Tibial nerve (tissue), 4 donors: ENCODE measurements at places on chromosomes 2 and 18.

- DNase-seq: no peak
These were observed 15.7 kb upstream of the SULT1C3 start for GRCh38 chr2:108224022-108224421.

GRCh38 chr18:58512648-58513588 is 116.0 kb downstream of the ALPK2 start:
- DNase-seq: no peak

GRCh38 chr2:75260946-75261345 is 61.6 kb upstream of the TACR1 start:
- no peak for DNase-seq

- DNase-seq: no peak
These were observed 192.6 kb downstream of the CD226 start for GRCh38 chr18:69755041-69755440.

DNA sequence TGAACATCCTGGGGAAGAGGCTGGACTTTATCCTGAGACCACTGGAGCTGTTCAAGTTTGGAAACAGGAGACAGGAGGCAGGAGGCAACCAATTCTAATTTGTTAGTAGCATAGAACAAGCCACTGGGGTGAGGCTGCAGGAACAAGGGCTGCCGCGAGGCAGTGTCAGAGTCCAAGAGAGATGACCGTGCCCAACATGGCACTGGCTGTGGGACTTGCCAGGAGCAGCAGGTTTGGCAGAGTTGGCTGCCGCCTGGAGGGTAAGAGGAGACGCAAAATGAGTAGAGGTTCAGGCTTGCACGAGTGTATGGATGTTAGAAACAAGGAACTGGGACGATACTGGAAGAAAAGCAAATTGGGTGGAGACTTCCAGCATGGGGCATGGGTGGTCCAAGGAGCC is 168.5 kb downstream of the TPGS2 start:
- DNase-seq: no peak

- DNase-seq: no peak
These were observed 5.6 kb upstream of the EML4 start for GRCh38 chr2:42163444-42164045.

GRCh38 chr2:224498991-224499390 is 86.2 kb downstream of the CUL3 start:
- DNase-seq: no peak

- no peak for DNase-seq
These were observed 69.3 kb downstream of the TIMM21 start for GRCh38 chr18:74217476-74218143.

DNA sequence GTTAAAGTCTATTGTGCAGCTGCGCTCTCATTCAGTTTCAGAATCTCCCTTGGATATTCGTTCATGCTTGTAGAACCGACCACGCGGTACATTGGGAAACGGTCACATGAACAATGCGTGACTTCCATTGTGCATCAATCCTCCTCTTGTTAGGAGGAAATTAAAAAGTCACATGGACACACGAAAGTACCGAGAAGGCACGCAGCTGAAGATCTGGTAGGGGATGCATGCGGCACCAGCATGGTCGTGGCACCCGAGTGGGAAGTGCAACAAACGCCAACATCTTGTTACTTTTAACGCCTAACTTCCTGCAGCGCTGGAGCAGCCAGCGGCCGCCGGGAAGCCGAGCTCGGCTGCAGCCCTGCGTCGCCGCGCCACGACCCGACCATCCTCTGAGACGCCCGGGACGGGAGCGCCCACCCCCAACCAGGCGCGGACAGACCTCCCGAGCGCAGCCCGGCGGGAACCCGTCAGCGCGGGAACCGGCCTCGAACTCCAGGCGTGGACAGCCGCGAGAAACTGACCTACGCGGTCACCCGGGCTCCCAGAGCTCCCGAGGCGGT is 412 bp downstream of the OSBPL1A start:
- DNase-seq: peak; percentile 91

GRCh38 chr2:112201696-112202430 is 53.0 kb downstream of the ZC3H8 start:
- no peak for DNase-seq

DNA sequence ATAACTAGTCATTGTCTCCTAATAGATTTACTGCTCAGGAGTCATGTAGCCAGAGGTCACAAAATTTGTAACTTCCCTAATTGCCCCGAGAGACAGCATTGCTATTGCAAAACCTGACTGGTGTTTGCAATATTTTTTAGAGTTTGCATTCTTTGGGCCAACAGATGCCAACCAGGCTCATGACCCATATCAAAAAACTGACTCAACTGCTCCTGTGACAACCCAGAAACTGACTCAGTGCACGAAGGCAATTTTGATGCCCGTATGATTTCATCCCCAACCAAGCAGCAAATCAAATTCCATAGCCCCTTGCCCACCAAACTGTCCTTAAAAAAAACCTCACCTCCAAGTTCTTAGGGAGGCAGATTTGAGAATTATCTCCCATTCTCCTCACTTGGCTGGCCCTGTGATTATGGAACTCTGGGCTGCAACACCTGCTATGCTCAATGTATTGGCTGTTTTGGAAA is 951.3 kb downstream of the TSN start:
- no peak for DNase-seq

- no peak for DNase-seq
These were observed 6.5 kb upstream of the NDUFV2 start for GRCh38 chr18:9096007-9096371.

DNA sequence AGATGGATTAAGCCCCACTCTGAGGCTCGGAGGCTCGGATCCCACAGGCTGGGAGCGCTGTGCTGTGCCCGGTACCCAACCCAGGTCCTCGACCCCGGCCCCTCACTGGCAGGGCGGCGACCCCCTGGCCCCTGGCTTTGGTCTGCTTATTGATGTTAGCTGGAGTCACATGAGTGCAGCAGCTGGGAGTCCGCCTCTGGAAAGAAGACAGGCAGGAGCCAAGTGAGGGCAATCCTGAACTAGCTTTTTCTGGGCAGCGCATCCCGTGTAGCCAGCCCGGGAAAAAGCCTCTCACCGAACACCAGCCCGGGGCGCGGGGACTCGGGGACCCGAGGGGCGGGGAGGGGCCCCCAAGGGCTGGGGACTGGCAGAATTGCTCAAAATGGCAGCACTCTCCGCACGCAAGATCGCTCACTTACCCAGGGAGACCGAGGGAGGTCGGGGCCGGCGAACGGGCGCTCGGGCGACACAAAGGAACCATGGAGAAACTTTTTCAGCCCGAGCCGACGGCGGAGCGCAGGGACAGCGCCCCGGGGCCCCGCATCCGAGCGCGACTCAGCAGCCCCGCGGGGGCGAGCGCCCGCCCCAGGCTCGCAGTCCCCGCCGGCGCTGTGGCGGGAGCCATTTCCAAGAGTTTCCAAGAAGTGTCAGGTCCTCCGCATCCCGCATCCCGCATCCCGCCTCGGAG is 567 bp downstream of the TMEM200C start:
- no peak for DNase-seq

- no peak for DNase-seq
These were observed 91.0 kb downstream of the MARCHF4 start for GRCh38 chr2:216281316-216281715.

DNA sequence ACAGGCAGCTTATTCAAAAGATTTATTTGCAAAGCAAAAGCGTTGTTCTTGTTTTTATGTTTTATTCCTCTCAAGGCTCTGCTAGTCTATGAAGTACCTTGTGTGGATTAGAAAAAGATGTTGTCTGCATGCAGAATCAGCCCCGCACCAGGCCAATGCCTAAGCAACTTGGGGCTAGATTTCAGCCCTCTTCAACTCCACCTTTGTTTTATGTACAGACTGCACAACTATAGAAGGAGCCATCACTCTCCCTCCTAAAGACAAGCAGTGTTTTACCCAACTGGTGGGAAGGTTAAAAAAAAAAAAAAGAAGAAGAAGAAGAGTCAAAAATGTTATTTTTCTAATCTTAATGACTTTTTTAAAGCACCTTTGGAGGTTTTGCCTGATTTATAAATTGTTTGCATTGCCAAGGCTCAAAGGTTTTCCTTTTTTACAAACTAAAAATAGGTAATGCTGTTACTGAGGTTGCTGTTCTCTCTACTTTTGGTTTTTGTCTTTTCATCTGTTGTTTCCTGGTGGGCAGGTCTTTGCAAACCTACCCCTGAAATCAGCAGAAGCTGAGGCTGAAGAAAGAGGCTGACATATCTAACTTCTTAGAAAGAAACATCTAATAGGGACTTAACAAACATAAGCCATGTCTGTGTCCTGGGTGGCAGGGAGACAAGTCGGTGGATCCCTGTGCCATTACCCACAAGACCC is 164.0 kb downstream of the SLC39A10 start:
- no peak for DNase-seq

- DNase-seq: no peak
These were observed 129.3 kb downstream of the MBP start for GRCh38 chr18:77003316-77003715.

GRCh38 chr2:64207573-64207972 is 63.4 kb upstream of the PELI1 start:
- no peak for DNase-seq

DNA sequence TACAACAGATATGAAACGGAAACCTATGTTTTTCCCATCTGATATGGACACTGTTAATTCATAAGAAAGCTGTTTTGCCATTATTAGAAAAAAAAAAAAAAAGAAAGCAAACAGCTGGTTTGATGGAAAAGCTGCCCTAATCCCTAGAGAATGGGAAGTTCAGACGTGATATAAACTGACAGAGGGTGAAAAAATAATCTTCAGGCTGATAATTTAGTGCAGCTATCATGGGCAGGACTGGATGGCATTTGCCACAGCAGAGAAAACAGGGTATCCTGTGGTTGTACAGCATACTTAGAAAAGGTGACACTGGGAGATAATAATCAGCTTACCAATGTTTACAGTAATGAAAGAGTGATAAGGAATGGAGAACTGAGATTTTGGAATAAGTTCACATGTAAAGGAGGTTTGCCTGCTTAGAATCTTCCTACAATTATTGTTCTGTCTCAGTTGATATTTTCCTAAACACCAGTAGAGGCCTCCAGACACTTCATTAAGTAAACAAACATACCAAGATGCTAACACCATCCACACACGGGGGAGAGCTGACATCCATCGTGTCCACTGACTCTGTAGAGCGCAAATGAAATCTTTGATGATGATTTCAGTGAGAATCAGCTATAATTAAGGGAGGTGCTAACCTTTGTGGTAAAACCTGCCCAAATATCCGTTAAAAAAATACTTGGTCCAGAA is 211.6 kb upstream of the MMADHC start:
- DNase-seq: no peak

DNA sequence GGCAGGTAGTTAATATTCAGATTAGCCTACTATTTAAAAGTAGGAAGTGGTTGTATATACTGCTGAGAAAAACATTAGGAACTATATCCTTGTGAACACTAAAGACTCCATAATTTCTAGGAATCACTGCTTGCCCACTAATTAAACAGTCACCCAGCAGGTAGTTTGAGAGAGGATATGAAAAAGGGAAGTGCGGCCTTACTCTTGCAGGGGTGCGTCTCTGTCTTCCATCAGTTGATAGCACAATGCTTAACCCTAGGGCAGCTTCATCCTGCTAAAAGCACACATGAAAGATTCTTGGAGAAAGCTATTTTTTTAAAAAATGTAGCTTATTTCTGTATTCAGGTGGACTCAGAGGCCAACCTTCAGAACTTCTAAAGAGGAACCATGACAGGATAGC is 53.1 kb upstream of the ATP5MC3 start:
- no peak for DNase-seq

- DNase-seq: no peak
These were observed 147.7 kb upstream of the PKDCC start for GRCh38 chr2:41900101-41900577.

GRCh38 chr18:59484561-59485328 is 125.7 kb upstream of the LMAN1 start:
- peak; percentile 39 for DNase-seq

DNA sequence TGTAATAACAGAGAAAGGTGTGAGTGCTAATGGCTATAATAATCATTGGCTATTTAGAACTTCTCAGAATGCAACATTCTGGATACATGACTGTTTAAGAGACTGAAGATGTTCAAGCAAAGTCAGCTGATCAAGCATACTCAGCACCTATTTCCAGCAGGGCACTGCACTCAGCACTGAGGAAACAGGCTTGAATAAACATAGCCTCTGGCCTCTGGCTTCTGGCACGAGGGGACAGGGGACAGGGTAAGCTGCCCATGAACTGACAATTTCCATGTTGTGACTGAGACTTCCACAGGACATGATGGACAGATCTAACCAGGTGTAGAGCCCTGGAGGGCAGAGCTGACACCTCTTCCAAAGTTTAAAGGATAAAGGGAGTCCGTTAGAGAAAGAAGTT is 1.3 kb downstream of the MARCO start:
- DNase-seq: no peak

GRCh38 chr18:70386582-70386981 is 97.7 kb downstream of the SOCS6 start:
- DNase-seq: no peak

GRCh38 chr2:215615067-215615802 is 179.4 kb upstream of the FN1 start:
- DNase-seq: no peak

DNA sequence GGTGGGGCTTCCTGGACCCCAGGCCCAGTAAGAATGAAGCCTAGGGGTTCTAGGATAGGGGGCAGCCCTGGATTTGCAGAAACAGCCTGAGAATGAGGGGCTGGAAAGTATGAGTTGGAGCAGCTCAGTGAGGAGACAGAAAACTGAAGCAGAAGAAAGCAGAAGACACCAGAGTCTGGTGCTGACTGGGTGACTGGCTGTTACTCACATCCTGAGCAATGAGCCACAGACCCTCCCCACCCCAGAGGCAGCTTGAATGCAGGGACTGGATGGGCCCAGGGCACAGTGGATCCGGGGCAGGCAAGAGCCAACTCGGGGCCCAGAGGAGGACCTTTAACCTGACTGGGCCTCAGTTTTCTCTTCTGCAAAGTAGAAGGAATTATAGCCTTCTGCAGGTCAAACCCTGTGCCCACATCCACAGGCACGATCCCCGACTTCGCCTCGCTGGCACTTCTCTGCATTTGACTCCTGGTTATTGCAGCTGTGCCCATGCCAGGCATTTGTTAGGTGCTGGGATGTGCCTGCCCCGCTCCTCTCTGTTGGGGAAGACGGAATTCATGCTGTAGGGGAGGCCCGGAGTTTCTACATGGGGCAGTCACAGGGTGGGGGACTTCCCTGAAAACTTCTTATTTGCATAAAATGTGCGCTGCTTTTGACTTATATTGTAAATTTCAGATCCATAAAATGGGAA is 8.5 kb downstream of the STEAP3 start:
- no peak for DNase-seq

DNA sequence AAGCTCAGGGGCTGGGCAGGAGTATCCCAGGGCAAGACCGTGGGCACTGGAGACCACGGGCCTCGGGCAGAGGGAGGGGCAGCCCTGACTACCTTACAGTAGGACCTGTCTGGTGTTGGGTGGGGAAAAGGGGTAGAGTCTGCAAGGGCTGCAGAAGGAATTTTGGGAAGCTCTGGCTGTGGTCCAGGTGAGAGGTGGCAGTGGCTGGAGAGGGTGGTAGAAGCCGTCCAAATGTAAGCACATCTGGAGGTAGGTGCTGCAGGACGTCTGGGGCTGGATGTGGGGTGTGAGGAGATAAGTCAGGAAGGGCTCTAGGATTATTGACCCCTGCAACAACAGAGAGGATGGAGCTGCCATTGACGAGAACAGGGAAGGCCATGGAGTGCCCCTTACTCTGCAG is 486.7 kb downstream of the EIPR1 start:
- DNase-seq: no peak
